ENCODE measurements at places on chromosomes 13 and 19.
A peak's percentile ranks its signal among the peaks of the same experiment; 100 is the strongest.

DNA sequence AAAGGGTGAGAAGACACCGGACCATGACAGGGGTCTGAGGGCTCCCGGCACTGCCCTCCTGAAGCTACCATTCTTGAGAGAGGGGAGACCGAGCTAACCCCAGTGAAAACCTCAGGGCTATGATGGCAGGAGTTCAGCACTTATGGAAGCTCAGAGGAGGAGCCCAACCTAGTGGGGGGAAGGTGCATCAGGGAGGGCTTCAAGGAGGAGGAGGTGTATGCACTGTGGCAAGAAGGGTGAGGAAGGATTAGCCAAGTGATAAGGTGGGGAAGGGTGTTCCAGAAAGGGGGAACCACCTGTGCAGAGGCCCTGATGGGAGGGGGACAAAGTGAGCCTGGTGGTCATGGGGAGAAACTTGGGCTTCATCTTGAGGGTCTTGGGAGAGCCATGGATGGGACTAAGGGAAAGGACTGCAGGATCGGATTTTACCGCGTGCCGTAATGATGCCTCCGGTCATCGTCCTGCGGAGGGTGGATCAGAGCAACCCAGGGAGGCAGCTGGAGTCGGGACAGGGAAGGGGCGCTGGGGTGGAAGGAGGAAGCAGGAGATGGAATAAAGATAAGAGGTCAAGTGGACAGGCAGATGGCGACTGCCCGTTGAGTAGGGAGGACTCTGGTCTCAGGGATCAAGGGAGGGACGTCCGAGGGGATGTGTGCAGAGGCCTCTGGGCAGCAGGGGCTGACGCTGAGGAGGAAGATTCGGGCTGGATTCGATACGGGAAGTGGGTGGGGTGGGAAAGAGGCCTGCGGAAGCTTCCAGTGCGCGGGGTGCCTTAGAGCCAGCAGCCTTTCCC lies 13.3 kb upstream of the PSMD8 start:
- DNase-seq, result no peak

DNA sequence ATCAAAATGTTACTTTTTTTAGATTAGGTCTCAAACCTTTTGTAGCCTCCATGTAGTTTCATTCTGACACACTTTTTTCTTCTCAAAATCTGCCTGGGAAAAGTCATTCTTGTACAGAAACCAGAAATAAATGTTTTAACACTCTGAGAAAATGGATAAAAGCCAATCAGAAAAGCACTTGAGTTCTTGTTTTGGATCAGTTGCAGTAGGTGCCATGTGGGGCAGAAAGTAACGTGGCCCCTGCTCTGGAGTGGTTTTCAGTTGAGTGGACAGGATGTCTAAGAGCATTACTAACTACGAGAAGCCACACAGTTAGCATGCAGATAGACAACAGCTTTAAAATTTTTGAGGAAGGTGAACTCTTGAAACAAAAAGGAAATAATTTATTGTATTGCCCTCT lies 19.1 kb downstream of the GPR183 start:
- no peak for DNase-seq

DNA sequence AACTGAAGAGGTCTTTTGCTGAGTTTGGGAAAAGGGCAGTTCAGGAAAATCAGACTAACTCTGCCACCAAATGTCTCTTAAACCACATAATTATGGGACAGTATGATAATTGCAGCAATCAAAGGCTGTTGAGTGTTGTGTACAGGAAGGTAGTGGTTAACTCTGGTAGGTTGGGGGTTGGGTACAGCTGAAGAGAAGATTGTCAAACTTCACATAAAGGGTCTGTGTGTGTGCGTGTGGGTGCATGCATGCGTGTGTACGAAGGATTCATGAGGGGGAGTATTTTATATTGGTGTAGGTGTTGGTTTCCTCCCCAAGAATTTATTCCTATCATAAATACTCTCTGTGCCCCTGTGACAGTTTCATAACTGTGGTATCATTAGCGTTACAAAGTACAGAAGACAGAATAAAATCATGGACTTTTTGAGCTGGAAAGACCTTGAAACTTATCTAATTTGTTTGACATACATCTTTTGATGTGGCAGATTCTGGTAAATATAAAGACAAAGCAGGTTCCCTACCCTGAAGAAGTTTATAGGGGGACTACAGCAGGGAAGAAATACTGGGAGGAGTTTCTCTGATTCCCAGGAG lies 94.1 kb downstream of the PCCA start:
- DNase-seq, result no peak

DNA sequence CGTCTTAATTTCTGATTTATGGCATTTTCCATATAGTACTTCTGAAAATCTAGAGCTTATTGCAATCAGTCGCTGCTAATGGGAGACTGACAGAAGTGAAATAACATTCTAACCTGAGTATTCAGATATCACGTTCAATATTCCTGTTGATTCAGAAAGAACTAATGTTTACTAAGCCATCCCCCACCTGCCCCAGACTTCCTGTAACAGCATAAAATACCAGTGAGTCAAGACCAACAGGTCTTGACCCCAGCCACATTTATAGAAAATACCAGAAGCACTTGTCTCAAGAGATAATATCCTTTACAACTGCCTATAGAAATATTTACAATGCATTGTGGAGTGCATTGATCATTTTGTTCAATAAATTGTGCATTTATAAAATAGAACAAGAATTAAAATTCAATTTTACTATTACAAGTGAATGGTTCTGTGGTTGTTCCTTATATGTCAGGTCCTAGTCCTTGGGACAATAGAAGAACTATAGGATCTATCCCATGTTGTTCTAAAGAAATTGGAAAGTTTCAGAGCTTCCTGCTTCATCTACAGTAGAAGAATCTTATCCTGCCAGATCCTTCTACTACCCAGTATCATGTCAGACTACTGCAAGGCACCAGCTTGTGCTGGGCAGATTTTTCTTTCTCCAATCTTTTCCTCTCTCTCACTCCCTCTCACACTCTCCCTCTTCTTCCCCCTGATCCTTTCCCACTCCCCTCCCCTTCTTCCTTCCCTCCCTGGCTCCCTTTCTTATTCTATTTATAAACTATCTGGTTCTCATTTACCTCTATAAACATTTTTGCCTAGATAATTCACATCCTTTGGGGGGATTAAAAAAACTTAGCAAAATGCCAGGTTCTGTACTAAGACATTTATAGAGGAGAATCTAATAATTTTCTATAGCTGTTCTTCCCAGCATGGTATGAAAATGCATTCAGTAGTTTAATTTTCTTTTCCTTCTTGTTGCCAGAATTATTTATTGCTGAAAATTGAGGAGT lies 629.9 kb downstream of the DIAPH3 start:
- DNase-seq, result no peak

GRCh38 chr19:17075864-17076542 lies 426 bp downstream of the MYO9B start:
- peak; percentile 39 for DNase-seq

DNA sequence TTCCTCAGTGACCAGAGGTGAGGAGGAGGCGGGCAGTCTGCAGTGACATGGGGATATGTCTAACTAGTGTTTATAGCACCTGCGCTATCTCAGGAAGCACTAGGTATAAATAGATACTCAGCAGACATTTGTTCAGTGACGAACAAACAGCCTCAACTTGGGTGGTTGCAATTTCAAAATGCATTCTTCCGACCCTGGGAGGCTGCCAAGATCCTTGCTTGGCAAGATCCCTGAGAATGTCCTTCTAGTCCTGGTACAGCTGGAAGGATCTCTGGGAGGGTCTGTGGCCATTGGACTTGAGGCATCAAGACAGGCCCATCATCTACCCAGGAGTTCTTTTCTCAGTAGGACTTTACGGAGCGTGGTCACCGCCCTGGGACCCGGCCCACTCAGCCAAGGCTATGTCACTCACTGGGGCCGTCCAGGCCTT lies 299.5 kb downstream of the ZNF536 start:
- no peak for DNase-seq

DNA sequence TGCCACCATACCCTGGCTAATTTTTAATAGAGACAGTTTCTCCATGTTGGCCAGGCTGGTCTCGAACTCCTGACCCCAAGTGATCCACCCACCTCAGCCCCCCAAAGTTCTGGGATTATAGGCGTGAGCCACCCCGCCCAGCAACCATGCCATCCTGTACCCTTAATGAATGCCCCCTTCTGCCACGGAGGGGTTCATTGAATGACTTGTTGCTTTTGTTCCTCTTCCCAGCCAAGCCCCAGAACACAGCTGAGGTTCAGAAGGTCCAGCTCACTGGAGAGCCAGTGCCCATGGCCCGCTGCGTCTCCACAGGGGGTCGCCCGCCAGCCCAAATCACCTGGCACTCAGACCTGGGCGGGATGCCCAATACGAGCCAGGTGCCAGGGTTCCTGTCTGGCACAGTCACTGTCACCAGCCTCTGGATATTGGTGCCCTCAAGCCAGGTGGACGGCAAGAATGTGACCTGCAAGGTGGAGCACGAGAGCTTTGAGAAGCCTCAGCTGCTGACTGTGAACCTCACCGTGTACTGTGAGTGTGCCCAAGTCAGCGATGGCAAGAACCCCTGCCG lies 6.0 kb downstream of the PVR start:
- no peak for DNase-seq

- DNase-seq, result no peak
These were observed 5.6 kb downstream of the BCAM start for GRCh38 chr19:44814517-44814916.

- DNase-seq, result no peak
These were observed 8.2 kb upstream of the USE1 start for GRCh38 chr19:17206736-17207581.

- DNase-seq, result no peak
These were observed 29.4 kb upstream of the KDM4B start for GRCh38 chr19:4939466-4939865.

All from effector CD8-positive, alpha-beta T cell (primary cell).